NCI-H1930 (cell line): ENCODE measurements at places on chromosomes 7 and 10.

DNA sequence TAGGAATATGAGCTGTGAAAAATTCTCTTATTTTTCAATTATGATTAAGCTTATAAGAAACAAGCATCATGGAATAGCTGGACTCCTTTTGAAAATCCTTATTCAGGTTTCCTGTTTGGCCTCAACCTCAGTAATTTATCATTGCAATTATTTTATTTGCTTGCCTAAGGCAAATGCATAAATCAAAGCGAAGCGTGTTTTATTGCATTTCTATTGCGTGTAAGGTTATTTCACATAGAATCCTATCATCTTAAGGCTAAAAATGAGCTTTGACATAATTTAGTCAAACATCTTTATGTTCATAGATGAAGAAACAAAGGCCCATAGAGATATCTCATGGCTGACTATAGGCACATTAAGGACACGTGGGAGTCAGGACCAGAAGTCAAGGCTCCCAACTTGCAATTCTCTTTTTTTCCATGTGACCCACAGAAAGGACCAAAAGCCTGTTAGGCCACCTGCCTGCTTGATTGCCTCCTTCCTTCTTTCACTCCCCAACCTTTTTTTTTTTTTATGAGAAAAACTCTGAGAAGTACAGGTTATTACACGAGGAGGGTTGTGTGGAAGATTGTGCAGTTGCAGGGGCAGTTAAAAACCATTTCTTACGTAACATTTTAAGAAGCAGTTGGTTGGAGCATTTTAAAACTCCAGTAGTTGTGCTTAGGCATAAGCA is 261.0 kb downstream of the HDAC9 start:
- DNase-seq, result no peak

DNA sequence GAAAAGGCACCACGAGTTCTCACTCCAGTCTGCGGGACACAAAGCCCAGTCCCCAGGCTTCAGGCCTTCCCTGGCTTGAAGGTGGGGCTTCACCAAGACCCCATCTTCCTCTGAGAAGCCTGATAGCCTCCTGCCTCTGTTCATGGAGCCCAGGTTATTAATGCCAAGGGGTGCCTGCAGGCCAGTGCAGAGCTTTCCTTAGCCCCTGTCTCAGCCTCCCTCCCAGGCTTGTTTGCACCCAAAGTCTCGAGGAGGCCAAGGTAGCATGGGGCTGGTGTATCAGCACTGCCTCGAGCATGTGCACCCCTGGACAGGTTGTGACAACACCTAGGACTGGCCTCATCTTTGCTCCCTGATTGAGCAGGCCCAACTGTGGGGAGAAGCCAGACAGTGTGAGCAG is 108.1 kb upstream of the PCDH15 start:
- DNase-seq, result no peak

DNA sequence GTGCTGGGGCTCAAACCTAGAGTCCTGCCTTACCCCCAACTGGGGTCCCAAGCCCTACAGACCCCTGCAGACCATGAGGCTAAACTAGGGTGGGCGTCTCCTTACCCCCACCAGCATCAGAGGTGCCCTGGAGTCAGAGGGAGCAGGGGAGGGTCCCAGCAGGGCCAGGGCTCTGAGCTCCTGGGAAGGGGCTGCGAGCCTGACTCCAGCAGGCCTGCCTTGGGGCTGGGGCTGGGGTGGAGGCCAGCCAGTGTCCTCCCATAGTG is 1.3 kb downstream of the SNCG start:
- DNase-seq, result no peak

- no peak for DNase-seq
These were observed 147.2 kb downstream of the DNAJB6 start for GRCh38 chr7:157483971-157484410.

DNA sequence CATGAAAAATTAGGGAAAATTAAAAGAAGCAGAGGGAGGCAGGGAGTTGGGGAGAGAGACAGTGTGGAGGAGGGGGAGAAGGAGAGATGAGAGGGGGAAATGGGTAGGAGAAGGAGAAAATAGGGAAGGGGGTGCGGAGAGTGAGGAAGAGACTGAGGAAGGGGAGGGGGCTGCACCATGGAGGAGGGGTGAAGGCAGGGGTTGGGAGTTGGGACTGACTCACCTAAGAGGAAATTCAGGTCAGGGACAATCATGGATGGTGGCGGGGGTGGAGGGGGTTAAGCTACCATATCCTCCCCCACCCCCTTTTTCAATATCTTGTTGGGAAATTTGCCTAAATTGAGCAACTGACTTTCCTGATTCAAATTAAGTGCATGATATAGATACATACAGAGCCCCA is 8.0 kb downstream of the GRK5 start:
- DNase-seq, result no peak

- DNase-seq, result no peak
These were observed 15.4 kb downstream of the EPC1 start for GRCh38 chr10:32331606-32332005.

GRCh38 chr7:23044581-23044980 is 30.7 kb upstream of the HYCC1 start:
- no peak for DNase-seq

DNA sequence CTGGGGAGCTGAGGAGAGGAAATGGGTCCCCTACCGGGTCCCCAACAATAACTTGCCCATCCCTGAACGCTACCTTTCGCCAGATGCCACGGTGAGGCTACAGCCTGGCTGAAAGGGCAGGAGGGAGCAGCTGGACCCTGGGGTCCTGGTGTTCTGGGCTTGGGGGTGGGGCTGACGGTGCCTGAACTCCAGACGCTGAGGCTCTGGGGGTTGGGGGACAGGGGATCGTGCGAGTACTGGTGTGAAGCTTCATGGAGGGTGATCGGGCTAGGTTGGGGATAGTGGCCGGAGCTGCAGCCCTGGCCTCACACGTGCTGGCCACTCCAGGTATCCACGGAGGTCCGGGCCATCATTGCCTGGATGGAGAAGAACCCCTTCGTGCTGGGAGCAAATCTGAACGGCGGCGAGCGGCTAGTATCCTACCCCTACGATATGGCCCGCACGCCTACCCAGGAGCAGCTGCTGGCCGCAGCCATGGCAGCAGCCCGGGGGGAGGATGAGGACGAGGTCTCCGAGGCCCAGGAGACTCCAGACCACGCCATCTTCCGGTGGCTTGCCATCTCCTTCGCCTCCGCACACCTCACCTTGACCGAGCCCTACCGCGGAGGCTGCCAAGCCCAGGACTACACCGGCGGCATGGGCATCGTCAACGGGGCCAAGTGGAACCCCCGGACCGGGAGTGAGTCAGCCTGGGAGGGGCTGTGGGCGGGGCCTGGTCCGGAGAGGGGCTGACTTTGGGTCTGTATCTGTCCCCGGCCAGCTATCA is 8.3 kb downstream of the AEBP1 start:
- peak; percentile 9 for DNase-seq

DNA sequence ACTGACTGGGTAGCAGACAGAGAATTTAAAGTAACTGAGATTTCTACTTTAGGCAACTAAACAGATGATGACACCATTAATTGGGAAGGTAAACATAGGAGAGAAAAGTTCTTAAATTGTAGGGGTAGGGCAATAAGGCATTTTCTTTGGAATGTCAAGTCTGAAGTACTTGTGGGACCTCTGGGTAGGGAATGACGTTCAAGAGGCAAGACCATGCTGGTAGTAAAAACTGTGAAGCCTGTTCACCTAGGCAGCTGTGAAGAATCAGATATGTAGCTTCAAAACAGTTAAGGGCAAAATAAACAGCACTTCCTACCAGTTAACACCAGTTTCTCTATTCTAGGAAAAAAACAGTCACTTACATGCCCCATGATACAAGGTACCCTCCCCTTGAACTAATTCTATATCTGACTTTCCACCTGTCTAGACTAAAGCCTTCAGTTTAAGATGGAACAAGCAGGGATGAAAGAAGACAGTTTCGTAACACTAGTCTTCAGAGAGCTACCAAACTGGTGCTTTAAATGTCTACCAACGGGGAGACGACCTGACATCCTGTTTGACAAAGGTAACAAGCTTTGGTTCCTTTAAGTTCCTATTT is 63.1 kb upstream of the KCNIP2 start:
- no peak for DNase-seq

GRCh38 chr10:4294996-4295792 is 510.2 kb upstream of the KLF6 start:
- DNase-seq, result no peak

DNA sequence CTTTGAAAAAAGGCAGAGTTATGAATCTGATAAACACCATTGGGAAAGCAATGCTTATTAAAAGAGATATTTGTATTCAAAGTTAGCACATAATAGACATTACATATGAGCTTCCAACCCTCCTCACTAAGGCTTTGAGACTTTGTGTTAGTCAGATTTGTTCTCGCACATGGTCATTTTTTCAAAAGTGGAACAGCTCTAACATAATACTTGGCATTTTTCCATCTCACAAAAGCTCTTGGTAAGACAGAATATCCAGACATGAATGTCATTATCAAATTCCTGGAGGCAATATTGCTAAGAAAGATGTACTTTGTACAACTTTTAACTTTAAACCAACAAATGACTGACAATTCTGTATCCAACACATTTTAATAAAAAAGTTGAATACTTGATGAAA is 292.4 kb upstream of the SMIM30 start:
- no peak for DNase-seq

DNA sequence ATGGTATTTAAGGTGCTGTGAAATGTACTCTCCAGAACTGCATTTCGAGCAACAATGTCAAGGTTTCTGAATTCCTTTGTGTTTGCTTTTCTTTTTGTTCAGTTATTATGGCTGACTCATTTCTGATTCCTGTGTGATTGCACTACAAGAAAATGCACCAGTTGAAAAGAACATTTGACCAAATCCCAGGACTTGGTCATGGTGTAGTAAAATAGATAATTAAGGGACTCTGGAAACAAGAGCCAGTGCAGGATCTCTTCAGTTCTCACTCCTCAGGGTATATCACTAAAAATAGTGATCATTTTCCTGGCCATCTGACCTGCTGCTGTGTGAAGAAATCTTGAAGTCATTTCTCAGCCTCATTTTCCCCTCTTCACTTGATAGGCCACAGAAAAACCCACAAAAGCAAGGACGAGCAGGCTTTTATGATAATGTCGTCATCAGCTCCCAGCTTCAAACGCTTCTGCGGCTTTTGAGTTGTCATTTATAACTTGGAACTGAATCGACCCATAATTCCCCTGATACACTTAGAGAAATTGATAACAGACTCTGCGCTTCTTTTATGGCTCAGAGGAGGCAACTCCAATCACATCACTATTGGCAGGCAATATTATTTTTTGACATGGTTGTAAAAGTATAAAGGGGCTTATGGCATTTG is 274.7 kb downstream of the HDAC9 start:
- no peak for DNase-seq

DNA sequence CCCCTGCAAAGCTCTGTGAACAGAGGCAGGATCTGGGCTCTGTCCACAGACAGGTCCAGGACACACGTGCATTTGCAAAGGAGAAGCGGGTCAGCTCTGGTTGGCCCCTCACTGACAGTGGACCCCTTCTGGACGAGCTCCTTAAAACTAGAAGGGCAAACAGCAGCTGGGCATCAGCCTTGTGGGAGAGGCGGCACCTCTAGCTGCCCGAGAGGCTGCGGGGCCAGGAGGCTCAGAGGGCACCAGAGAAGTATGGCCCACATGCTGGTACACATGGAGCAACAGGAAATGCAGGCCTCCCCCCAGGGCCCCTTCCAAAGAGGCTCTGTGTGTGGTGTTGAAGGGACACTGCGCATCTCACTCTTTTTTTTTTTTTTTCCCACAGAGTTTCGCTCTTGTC is 233.0 kb upstream of the TCERG1L start:
- no peak for DNase-seq

- no peak for DNase-seq
These were observed 9.0 kb upstream of the EBF3 start for GRCh38 chr10:129972966-129973673.

GRCh38 chr10:20443094-20443493 is 454.0 kb downstream of the NEBL start:
- DNase-seq, result no peak

GRCh38 chr10:69073026-69073425 is 14.9 kb upstream of the SRGN start:
- DNase-seq, result no peak

GRCh38 chr10:83127942-83128575 is 1011.2 kb upstream of the GHITM start:
- DNase-seq, result no peak

DNA sequence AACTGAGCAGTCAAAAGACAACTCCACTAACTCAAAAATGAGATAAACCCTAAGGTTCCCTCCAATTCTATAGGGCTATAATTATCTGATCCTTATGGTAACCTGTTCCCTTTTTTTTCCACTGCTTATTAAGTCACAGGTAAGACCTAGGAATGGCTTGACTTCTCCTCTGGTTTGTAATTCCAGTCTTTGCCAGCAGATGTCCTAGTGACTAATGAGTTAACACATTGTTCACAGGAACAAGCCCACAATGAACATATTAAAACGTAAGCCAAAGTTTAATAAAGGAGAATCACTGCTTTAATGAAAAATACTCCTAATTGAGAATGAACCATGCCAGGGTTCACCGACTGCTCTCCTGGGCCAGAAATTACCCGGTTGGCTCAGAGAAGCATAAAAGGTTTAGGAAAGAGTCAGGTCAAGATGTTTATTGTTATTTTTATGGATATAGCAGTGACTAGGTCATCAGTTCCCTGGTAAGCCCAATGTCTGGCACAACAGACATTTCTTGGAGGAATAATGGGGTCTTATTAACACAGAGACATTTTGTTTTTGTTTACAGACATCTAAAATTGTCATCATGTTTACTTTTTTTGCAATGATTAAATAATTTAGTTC is 120.1 kb downstream of the ELAPOR2 start:
- DNase-seq, result peak; percentile 69

DNA sequence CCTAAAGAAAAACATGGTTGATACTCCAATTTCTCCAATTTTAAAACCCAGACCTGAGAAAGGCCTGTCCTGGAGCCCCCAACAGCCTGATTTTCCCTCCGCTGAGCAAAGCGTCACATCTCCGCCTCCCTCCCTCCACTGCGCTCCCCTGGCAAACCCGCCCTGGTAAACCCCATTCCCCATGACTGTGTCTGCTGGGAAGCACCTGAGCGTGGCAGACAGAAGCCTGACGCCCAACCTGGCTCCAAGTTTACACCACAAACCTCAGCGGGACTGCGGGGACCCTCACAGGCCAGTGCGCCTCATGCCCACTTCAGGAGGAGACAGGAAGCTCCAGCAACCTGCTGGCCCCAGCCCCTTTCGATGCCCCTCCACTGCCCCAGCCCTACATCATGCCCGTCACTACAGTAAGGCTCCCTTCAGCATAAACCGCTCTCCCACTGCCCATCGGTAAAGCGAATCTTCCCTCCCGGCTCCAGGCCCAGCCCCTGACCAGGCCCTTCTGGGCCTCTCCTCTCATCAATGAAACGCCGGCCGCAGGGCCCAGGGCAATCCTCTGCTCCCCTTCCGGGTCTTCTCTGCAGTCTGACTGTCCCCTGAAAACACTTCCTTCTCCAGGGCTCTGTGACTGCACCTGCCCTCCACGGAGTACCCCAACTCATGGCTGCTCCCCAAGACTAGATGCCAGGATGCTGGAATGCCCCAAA is 233.3 kb downstream of the MAD1L1 start:
- DNase-seq, result no peak

DNA sequence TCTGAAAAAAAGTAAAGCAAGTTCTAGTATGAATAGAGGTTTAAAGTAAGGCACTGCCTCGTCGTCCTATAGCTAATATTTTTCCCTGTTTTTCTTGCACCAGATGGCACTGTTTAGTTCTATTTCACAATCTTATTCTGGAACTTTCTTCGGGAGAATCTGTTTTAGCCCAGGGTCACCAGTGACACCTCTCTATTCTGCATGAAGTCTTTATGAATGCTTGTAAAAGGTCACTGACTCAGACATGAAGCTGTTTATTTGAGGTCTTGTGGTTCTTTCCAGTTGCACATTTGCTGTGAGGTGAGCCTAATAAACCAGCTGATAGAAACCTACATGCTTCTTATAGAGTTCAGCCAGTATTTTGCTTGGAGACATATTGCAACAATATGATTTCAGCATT is 444.3 kb downstream of the AUTS2 start:
- DNase-seq, result peak; percentile 31
